ENCODE measurements at places on chromosomes 13 and 19. TPM values are rescaled to one million over a fixed set of nuclear protein-coding genes. Genes with fewer than 3 reads are reported as not detected.

Gene TSHZ3
- total RNA-seq: 5.7 TPM

Gene ZNF805
- 23.2 TPM for total RNA-seq

Gene LGALS7
- not detected for total RNA-seq

Gene GRAMD1A
- 27.0 TPM for total RNA-seq

DNA sequence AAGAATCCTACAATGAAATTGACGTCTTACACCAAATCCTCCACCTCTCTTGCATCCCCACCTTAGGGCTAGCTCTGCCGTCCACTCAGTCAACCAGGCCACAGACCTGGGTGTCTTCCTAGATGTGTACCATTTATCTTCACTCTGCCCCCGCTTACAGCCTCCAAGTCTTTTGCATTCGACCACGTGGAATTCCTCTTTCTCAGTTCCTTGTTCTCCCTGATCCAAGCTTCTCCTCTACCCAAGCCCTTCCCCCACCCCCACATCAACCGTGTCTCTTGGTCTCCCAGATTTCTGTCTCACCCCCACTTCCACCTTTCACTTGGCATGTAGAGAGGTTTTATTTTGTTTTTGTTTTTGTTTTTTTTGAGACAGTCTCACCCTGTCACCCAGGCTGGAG is 1.2 kb upstream of the DMWD start:
- DNase-seq: no peak

- no peak for DNase-seq
Measured at GRCh38 chr13:110466266-110466915, 95.1 kb downstream of the RAB20 start.

Measured in fibroblast of the aortic adventitia (primary cell).